NCI-H1436 treated with DMSO at 0.1 percent for 48 hours (cell line): ENCODE measurements at places on chromosomes 2 and 18.

DNA sequence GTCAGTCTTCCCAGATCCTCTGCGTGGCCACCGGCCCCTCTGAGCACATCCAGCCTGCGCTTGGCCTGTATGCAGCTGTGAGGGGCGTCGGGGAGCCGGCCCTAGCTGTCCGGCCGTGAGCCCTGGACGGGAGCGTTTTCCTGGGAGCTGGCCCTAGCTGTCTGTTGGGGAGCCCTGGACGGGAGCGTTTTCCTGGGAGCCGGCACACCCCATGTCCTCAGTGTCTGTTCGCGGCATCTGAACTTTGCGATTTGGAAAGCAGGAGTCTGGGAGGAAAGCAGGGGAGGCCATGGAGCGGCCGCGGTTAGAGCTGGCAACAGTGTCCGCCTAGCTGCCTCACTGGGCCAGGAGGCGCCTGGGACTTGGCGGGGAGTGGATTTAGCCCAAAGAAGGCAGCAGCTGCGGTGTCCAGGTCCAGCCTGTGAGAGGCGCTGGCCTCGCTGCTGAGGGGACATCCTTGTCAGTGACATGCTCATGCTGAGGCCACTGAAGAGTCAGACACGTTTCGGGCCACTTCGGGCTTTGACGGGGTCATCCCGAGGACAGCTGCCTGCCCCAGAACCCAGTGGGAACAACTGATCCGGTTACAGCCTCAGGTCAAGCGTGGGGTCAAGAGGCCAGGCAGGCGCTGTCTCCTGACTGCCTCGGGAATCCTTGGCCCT lies 75.8 kb downstream of the KCNG2 start:
- DNase-seq: no peak

DNA sequence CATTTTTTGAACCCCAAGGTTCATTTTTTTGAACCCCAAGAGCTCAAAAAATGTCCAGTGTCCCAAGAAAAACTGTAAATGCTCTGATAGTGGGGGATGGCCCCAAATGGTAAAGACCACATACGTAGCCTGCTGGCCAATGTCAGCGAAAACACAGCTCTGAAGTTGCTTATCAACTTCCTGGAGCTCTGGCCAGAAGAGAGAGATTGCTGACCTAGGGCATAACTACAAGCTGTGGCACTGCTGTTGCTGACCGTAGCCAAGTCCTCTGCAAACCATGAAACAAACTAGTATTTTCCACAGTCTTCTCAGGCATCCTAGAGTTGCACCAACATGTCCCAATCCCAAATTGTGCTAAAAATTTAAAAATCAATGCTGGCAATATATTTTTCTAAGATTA lies 50.9 kb downstream of the REEP1 start:
- no peak for DNase-seq

- DNase-seq: no peak
These were observed 266.6 kb upstream of the CYP26B1 start for GRCh38 chr2:72414137-72414760.

GRCh38 chr2:181954538-181954883 lies 31.1 kb upstream of the PPP1R1C start:
- no peak for DNase-seq

DNA sequence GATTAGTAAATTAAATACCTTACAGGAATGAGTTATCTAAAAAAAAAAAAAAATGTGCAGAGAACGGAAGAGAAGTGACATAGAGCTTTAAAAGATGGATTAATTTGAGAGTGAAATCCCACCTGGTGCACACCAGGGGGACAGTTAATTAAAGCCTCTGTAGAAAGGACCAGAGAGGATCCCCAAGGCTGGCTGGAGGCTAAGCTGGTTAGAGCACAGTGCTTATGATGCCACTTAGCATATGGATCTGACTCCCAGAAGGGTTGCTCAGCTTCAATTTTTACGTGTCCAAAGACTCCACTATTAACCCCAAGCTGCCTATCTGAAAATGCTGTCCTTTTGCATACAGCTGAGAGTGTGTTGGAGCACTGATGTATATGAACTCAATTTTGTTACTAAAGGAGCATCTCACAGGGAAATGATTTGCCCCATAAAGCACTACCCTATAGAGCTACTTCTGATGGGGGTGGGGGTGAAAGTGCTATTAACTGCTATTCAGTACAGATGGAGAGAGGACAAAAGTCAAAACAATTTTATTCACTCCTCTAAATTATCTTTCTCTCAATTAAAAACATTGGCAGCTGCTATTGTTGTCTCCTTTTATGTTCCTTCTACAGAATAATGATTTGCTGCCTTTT lies 15.2 kb upstream of the SLC8A1 start:
- DNase-seq: no peak

DNA sequence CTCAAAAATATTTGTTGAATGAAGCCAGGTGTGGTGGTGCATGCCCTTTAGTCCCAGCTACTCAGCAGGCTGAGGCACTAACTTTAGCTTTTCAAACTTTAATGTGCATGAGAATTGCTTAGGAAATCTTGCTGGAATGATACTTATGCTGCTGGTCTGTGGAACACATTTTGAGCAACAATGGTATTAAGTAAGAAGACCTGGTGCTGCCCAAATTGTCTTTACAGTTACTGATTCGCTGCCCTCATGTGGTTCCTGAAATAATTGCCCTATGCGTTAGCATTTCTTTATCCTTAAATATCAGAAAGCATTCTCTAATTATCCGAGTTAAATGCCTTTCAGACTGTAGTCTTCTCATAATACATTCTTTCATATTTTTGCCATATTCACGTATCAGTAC lies 76.0 kb upstream of the SESTD1 start:
- no peak for DNase-seq

GRCh38 chr18:75408554-75409506 lies 18.7 kb downstream of the SMIM21 start:
- DNase-seq: no peak

GRCh38 chr18:8659609-8660242 lies 45.6 kb upstream of the MTCL1 start:
- DNase-seq: no peak

- DNase-seq: no peak
These were observed 618.8 kb downstream of the METTL4 start for GRCh38 chr18:1952486-1952885.

DNA sequence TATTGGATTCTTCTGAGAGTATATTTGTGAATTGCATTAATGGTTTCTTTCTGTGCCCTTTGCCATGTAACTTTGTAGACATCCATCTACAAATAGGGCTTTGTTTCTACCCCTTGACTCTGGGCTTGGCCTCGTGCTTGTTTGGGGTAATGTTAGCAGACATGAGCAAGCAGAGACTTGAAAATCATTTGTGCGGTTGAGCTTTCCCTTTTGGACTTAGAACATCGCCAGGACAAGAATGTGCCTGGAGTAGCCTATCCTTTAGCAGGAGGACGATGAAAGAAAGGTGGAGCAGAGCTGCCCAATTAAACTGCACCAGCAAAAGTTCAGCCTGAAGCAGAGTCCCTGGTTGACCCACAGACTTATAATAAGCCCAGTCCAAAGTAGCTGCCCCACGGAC lies 785.9 kb downstream of the EPHA4 start:
- DNase-seq: no peak

DNA sequence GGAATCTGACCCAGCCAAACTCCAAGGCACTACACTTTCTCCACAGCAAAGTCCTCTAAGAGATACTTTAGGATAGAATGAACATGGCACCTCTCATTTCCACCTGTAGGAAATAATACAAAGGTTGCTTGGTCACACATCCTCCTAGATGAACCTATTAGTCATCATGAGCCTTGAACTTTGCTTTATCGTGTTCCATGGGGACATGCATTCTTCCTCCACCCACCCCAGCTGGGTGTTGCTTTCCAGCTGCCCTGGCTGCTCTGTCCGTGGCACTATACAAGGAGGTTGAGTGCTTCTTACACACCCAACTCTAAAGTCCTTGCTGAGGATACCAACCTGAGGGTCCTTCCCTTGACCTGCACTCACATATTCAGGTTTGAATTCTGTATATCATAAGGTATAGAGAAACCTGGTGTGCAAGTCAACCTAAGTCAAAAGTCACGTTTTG lies 52.7 kb downstream of the SPRED2 start:
- DNase-seq: no peak

DNA sequence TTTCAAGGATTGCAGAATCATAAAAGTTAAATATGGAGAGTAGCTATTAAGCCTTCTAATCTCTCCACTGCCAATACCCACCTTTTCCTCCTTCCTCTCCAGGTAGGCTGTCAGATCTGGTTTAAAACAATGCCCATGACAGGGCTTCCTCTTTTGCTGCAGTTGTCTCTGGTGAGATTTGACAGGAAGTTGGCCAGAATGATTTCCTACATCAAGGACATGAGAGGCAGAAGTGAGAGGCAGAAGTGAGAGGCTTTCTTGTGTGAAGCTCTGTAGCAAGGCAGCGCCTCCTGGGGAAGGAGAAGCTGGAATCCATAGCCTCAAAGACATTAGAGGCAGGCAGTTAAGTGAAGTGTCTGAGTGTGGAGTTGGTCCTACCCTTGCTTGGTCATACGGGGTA lies 385.7 kb downstream of the HRH4 start:
- no peak for DNase-seq

GRCh38 chr2:201223089-201224073 lies 37.0 kb upstream of the CASP8 start:
- no peak for DNase-seq

DNA sequence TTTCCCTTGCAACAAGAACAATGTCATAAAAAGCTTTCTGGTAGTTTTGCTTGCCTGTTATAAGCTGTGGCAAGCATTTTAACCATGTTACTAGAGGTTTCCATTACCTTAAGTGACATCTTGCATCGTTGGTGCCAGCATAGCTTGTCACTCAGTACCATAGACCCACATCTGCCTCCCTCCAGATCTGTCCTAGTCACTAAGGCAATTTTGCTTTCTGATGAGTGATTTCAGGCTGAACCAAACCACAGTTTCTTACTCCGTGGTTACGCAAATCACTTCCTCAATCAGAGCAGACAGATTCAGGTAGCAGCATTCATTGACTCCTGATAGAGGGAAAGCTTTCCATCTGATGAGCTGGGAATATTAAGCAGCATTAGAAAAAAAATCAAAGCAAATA lies 1057.5 kb upstream of the FAM98A start:
- no peak for DNase-seq

DNA sequence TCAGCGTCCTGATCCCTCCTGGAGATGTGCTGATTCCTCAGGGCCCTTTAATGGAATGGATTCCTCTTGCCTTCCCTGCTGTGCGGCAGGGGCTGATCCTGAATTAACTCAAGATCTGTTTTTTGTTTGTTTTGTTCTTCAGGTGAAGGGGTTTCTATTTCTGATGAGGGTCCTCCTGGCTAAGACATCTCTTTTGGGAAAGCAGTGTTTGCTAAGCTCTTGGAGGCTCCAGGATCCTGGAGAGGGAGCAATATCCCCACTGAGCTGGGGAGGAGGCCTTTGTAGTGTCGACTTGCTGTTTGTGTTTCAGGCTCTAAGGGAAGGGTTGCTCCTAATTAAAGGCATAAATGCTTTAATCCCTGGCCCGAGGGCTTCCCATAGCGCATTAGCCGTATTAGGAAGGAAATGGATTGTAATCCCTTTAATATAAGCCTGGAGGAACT lies 65.3 kb upstream of the FOXI3 start:
- no peak for DNase-seq

GRCh38 chr2:158498043-158498748 lies 41.4 kb downstream of the PKP4 start:
- DNase-seq: no peak

- DNase-seq: no peak
These were observed 309.7 kb upstream of the MYT1L start for GRCh38 chr2:2640818-2641217.

DNA sequence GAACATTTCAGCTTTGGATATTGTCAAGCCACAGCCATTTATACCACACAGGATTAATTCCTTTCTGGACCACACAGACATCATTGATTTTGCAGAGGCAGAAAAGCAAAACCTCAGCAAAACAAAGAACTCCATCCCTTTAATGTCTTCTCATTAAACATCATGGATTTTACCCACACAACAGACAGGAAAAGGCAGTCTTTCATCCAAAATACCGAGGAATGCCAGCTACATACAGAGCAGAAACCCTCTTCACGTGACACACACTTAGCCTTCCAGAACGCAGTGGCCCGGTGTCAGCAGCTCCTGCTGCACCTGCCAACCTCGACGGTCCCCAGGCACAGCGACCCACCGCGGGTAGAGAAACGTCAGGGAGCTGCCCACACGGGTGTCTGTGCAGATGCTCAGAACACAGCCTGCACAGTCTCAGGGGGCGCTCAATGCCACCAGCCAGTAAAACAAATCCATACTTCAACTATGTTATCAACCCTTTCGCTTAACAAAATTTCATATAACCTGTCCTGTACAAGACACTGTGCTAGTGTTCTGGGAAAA lies 304.5 kb downstream of the EIPR1 start:
- DNase-seq: no peak

GRCh38 chr2:37992601-37993000 lies 67.5 kb downstream of the RMDN2 start:
- no peak for DNase-seq

- no peak for DNase-seq
These were observed 28.6 kb downstream of the DOCK10 start for GRCh38 chr2:225013425-225014365.

DNA sequence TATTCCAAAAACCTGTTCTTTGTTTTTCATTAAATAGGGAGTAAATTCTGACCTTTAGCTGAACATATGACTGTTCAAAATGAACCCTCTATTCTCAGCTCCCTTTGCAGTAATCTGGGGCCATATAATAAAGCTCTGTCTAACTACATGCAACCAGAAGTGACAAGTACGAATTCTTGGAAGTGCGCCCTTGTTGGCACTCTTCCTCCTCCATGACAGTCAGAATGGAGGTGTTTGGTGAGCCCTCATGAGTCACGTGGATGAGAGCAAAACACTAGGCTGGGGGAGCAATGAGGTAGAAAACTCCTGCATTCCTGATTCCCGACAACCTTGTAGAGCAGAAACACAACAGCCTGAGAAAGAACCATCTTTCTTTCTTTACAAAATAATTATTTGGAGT lies 552.9 kb downstream of the FBXO15 start:
- DNase-seq: no peak

DNA sequence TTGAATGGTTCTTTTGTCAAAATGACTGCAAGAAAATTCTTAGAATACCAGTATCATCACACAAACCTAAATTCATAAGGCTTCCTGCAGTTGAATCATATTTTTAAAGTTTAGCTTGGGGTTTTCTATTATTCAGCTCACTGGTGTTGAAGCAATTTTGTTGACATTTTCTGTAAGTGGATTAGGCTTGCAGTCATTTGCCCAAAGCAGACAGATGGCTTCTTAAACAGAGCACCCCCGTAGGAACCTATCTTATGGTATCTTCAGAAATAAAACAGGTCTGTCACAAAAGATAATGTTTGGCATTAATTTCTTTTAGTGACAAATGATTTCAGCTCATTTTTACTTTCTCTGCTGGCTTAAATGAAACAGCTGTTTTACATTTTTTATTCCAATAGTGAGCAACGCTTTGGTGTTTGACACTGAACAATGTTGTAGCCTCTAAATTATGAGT lies 331.1 kb downstream of the PLCL1 start:
- no peak for DNase-seq

- no peak for DNase-seq
These were observed 114.8 kb downstream of the GAREM1 start for GRCh38 chr18:32355896-32356295.

DNA sequence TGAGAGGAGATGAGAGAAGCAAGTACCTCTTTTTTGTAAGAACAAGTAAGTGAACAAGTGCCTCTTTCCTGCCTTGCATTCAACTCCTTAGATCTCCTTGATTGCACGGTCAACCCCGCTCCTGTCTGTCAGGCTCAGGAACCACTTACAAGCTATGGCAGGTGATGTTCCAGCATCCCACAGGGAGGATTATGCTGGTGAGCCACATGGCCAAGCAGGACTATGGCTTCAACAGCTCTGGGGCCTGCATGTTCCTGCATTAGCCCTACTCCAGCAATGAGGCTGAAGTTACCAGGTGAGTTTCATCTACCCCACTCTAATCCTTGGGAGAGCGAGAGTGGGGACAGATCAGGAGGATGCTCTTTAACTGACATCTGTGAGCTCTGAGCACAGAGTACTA lies 29.5 kb downstream of the TTC32 start:
- no peak for DNase-seq
